ENCODE measurements at places on chromosomes 3 and 15.

DNA sequence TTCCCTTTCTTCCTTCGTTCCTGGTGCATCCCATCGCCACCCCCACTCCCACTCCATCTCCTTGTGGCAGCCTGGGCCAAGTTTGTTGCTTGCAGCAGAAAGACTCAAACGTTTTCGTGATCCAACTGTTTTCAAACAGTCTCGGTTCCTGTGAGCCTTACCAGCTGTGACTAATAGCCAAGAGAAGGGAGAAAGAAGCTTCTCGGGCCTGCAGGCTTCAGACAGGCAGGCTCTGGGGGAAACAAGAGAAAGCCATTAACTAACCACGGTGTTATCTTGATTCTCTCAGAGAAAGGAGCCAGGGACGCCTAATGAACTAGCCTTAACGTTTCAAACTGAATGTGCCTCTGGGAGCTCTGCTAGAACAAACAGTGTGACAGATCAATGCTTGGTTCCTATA lies 742.0 kb downstream of the NR2F2 start:
- DNase-seq = no peak

DNA sequence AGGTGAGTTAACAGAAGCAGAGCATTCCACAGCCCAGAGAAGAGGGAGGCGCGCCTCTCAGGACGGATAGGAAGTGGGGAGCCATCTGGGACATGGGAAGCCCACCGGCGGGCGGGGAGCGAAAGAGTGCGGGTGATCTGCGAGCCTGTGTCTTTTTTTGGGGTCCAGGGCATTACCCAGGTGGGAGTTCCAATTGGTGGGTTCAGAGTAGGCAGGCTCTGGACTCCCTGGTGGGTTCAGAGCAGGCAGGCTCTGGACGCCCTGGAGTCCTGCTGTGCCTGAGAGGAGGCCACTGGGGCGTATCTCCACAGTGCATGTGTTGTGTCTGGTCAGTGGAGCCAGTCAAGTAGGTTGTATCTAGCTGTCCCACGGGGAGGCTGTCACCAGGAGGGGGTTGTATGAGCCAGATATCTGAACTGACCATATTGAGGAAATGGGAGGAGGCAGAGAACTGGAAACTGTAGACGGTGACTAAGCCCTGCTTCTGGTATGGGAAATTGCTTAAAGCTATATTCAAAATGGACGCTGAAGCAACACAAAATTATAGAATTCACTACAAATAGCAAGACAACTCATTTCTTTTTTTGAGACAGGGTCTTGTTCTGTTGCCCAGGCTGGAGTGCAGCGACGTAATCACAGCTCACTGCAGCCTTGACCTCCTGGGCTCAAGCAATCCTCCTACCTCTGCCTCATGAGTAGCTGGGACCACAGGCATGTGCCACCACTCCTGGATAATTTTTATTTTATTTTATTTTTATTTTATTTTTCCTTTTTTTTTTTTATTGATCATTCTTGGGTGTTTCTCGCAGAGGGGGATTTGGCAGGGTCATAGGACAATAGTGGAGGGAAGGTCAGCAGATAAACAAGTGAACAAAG lies 34.5 kb upstream of the CHST2 start:
- no peak for DNase-seq

GRCh38 chr3:196525141-196525540 lies 10.0 kb upstream of the SMCO1 start:
- no peak for DNase-seq

GRCh38 chr15:75061272-75061671 lies 37.9 kb downstream of the PPCDC start:
- DNase-seq = no peak

DNA sequence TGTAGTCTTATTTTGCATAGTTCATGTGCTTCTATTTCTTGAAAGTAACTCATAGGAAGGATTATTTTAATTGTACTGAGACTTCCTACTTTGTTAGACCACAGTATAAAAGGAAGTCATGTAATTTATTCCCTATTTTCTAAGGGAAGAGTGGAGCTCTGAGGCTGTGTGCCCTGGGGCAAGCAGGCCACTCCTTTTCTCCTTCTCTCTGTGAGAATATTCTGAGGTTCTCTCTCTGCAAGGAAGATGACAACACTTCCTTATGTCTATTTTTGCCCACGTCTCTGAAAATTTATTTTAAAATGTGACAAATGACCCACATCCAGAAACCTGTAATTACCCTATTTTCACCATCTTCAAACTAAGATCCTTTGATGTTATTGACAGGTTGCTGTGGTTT lies 11.0 kb downstream of the KCTD6 start:
- DNase-seq = no peak

GRCh38 chr15:52113708-52114107 lies 1.1 kb upstream of the BCL2L10 start:
- no peak for DNase-seq

DNA sequence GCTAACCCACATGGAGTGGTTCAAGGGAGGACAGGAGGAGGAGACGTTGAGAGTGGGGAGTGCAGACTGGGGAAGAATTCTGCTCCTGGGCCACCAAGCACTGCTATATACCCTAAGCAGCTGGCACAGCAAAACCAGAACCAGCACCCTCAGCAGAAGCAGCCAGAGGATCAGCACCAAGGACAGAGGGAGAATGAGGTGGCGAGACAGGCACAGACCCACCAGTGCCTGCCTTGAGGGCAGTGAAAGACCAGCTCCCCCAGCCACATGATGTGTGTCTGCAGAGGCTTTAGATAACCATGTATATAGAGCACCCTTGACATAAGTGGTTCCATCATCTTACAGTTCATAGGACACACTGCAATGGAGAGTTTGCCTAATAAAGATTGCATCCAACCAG lies 319.0 kb downstream of the GABRB3 start:
- DNase-seq = no peak

- no peak for DNase-seq
Observed at GRCh38 chr3:136955813-136956212, 2.0 kb upstream of the IL20RB start.

DNA sequence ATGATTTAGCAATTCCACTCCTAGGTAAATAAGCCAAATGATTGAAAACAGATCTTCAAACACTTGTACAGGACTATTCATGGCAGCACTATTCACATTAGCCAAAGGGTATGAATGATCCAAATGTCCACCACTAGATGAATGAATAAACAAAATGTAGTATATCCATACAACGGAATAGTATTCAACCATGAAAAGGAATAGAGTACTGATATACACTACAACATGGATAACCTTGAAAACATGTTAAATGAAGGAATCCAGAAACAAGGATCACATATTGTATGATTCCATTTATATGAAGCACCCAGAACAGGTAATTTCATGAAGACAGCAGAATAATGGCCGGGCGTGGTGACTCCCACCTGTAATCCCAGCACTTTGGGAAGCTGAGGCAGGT lies 78.2 kb upstream of the IGF1R start:
- no peak for DNase-seq

- no peak for DNase-seq
Observed at GRCh38 chr15:67157521-67158252, 92.3 kb downstream of the SMAD3 start.

DNA sequence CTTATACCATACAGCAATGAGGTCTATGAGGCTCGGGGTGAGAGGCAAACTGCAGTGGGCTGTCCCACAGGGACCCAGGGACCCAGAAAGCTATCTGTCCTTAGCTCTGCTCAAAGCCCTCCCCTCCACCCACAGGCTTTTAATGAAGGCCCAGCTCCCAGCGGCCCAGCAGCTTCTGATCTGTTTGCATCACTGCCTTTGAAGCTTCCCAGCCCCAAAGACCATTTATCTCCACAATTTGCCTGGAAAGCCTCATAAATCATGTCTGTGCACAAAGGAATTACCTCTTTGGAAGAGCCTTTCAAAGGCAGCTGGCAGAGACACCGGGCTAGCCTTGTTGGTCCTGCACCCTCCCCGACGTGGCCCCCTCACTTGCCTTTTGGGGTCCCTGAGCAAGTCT lies 123.9 kb downstream of the RAB11A start:
- DNase-seq = no peak

DNA sequence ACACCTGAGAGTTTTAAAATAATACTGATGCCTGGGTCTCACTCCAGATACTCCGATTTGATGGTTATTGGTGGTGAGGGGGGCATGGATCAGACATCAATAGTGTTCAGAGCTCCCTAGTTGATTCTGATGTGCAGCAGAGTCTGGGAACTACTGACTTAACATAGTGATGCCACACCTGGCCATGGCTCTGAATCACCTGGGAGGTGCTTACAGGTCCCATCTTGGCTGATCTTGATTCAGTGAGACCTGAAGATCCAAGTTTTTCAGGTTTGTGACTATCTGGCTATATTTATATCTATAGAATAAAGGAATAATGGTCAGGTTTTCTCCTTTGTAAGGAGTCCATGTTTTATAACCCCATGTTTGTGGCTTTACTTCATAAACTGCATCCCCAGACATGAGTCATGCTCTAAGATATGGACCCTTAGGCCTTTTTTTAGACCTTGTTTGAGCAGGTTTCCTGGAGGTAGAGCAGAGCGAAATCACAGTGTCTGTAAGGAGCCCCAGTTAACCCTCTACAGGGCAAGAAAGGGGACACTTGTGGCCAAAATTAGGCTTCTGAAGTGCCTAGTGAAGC lies 101.4 kb downstream of the LARS2 start:
- DNase-seq = no peak

- DNase-seq = no peak
Observed at GRCh38 chr15:100348578-100348977, 6.8 kb upstream of the ADAMTS17 start.

- DNase-seq = no peak
Observed at GRCh38 chr3:157906627-157907026, 199.6 kb downstream of the SHOX2 start.

DNA sequence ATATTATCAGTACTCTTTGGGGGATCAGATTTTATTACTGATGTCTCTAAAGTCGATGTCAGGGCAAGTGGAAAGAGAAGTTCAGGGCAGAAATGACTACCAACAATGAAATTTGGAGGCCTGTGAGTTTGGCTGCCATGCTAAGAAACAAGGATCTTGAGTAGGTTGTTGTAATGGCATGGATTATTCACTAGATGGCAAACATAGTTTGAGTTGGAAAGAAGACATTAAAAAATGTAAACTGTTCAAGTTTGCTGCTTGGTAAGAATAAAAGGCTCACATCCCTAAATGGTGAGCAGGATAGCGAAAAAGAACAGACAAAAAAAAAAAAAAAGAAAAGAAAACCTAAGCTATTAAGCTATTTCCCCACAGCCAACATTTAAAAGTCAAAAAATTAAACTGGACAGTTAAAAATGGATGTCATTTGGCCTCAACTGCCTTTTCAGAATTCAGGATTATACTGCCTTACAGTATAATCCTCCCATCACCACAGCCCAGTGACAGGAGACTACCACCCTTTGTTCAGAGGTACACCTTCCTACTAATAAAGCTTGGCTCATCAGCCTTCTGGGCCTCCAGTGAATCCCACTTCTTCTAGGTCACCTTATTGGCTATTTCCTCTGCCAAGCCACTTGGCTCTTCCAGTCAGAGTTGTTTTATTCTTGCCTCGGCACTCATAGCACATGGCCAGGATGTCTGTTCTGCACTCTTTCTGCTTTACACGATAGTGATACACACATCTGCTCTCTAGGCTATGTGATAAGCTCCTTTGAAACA lies 163.7 kb downstream of the PLD1 start:
- DNase-seq = no peak

GRCh38 chr15:94927003-94927402 lies 695.6 kb downstream of the MCTP2 start:
- no peak for DNase-seq

DNA sequence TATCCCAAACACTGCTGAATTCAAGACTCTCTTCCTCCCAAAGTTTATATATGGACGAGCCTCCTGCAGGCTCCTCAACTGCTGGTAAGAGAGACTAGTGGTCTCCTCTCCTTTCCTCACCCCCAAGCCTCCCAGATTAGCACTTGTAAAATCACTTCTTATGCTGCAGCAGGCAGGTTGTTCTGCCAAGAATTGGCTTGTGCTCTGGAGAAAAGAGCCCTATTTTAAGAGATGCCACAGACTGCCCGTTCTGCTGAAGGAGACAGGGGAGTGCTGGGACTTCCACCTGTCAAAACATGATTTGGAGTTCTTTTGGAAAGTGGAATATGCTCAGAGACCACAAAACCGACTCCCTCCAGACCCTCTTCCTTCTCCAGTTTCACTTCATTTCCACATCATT lies 230.9 kb upstream of the EIF1B start:
- DNase-seq = no peak

- DNase-seq = no peak
Observed at GRCh38 chr15:96629511-96629910, 299.0 kb downstream of the NR2F2 start.

DNA sequence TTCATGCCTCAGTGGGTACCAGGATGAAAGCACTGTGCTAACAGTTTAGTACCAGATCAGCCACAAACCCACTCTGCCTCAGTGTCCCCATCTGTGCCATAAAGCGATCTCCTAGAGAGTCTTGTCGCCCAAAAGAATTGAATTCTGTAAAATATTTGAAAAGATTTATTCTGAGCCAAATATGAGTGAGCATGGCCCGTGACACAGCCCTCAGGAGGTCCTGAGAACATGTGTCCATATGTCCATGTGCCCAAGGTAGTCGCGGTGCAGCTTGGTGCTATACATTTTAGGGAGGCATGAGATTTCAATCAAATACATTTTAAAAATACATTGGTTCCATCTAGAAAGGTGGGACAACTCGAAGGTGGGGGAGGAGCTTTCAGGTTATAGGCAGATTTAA lies 15.4 kb upstream of the NOX5 start:
- no peak for DNase-seq

GRCh38 chr3:150275941-150276340 lies 132.2 kb upstream of the TSC22D2 start:
- DNase-seq = no peak

- no peak for DNase-seq
Observed at GRCh38 chr15:31508656-31509055, 182.0 kb downstream of the KLF13 start.

GRCh38 chr3:195543500-195544229 lies 540 bp upstream of the PPP1R2 start:
- peak; percentile 81 for DNase-seq

All from upper lobe of left lung (tissue), 6 donors.